Stimulated activated CD8-positive, alpha-beta memory T cell treated with anti-CD3 and anti-CD28 coated beads, Interleukin-4, amount 100 ng/mL, for 4 hours (primary cell): ENCODE measurements at places on chromosomes 3 and 15.

- no peak for DNase-seq
Observed at GRCh38 chr3:174775603-174776002, 83.5 kb upstream of the NAALADL2 start.

GRCh38 chr15:38062696-38063095 lies 128.3 kb downstream of the TMCO5A start:
- DNase-seq: no peak

DNA sequence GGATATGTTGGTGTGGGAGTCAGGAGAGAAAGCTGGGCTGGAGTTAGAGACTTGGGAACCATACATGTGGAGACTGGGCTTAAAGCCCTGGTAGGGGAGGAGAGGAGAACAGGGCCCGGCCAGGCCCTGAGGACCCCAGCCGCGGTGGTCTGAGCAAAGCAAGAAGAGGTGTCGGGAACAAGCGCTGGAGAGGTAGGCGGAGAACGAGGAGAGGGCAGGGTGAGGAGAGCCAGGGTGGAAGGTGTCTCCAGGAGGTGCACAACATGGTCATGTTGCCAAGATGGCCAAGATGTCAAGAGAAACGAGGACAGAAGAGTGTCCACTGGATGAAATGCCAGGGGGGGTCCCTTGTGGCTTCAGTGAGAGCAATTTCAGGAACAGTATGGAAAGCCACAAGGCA lies 5.5 kb downstream of the CHAC1 start:
- DNase-seq: no peak

DNA sequence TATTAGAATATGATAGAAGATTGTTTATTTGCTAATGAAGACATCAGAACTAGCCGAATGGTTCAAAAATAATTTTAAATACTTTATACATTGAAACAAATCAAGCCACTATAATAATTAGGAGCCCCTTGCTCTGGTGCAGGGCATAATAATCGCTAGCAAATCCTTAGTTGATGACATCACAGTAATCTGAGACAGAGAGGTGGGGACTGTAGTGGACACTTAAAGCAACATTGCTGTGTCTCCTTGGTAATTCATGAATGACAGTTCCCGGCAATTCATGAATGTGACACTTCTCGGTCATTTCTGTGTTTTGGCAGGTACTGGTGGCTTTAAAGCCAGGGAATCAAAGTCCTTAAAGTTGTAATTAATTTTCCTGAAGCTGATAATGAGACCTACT lies 114.3 kb downstream of the PPM1L start:
- no peak for DNase-seq

DNA sequence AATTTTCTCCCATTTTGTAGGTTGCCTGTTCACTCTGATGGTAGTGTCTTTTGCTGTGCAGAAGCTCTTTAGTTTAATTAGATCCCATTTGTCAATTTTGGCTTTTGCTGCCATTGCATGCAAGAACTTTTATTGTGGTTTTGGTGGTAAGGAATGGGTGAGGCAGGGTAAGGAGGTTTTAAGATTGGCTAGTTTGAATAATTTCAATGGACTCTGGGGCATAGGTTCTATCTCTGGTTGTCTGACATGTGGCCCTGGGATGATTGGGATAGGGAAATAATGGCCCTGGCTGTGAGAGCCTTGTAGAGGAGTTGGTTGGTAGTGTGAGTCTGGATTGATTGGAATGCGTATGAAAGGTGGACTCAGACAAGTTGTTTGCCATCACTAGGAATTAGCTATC lies 38.0 kb downstream of the SEC22A start:
- no peak for DNase-seq

- DNase-seq: no peak
Observed at GRCh38 chr15:69463182-69463756, 10.7 kb downstream of the RPLP1 start.
